ENCODE measurements at places on chromosomes 6 and 20.

- no peak for DNase-seq
Observed at GRCh38 chr20:51768759-51769517, 748 bp upstream of the ATP9A start.

DNA sequence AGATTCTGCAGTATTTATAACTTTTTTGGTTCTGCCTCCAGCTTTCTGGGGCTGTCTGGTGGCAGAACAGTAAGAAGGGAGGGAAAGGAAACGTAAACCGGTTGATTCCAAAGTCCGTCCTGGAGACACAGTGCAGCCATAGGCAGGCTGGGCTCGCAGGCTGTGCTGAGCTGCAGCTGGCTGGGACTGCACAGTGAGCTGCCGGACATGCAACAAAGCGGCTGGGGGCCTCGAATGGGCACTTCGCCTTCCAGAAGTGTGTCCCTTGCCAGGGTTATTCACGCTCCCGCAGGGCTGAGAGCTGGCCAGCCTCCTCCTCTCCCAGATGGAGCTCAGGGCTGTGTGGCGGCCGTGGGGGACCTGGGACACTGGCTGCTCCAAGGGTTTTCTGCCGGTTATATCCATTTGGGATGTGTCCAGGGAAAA is 78.1 kb upstream of the CD93 start:
- no peak for DNase-seq

DNA sequence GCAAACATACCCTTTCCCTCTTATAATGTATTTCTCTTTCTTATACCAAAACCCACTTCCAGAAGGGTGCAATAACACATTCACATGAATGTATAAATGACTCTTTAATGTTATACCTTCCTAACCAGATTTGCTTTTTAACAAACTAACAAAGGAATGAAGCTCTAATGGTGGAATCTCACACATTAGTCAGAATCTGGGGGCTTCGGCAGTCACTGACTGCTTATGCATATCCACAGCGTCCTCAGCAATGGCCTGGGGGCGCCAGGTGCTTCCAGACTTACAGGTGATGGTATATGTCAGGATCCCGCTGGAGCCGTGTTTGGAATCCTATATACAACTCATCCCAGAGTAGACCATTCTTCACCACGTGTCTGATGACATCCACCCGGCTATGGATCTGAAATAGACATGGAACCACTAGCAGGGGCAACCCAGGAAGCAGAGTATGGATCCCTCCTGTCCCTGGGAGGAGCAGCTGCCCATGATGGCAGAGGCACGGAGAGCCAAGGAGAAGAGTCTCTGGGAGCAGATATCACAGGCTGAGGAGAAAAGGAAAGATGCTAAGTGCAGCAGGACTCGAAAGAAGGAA is 150.8 kb upstream of the RIPOR2 start:
- DNase-seq: no peak

DNA sequence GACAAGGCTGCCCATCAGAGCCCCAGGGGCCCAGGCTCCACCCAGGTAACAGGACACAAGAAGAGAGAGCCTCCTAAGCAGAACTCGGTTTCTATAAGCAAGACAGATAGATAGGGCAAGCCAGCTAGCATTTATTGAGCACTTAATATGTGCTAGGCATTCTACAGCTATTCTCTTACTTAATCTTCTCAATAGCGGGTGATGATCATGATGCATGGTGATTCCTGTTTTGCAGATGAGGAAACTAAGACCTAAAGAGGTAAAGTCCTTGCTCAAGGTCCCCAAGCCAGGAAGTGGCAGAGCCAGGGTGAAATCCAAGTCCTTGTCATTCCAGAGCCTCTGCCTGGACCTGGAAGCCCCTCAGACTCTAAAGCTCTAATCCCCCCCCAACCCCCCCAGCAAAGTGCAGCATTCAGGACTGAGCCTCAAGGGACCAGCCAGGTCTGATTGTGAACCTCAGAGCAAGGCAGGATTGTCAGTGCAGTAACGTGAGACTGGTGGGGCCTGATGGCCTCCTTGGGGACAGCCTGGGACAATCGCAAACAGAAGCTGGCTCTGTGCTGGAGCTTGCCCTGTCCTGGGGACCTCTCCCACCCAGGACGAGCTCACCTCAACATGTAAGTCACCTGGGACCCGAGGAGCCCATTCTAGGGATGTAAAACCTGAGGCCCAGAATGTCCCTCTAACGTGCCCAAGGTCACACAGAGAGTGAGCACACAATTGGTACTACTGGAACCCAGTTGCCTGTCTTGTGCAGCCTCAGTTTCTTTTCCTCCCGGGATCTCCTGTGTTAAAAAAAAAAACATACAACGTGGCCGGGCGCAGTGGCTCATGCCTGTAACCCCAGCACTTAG is 48.4 kb upstream of the PTGIS start:
- DNase-seq: no peak

- no peak for DNase-seq
Observed at GRCh38 chr6:5522147-5522546, 260.8 kb downstream of the FARS2 start.
